ENCODE measurements at places on chromosomes 12 and 14.

DNA sequence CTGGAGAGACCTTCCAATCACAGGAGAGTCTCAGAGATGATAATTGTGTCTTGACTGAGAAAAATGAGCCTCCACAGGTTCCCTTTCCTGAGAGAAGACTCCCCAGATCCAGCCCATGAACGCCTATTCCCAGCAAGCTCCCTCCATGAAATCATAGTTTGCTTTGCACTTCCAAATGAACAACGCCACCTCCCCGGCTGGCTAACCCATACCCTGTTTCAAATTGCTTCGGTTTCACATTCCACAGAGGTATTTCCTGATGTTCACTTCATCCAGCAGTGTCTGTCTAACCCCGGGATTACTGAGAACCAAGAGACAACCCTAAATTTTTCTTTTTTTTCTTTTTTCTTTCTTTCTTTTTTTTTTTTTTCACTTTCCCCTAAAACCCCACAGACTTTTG, 124.1 kb upstream of the RFLNA start:
- DNase-seq = no peak

GRCh38 chr12:109239179-109239578, 69.9 kb downstream of the FOXN4 start:
- DNase-seq = no peak

DNA sequence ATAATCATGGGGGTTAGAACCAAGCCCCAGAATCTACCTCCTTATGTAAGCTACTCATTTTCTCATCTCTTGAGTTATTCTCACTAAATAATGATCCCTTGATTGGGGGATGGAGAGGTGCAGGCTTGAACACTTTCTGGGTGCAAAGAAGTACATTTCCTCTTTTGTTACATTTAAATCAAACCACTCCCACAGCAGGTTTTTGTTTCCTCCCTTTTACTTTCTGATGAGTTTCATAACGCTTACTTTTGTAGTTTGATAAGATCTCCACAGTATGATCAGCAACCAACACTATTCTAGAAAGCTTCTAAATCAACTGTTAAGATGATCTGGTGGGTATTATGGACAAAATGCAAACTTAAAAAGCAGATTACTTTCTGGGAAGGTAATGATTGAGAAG, 20.5 kb downstream of the VCPKMT start:
- DNase-seq = no peak

DNA sequence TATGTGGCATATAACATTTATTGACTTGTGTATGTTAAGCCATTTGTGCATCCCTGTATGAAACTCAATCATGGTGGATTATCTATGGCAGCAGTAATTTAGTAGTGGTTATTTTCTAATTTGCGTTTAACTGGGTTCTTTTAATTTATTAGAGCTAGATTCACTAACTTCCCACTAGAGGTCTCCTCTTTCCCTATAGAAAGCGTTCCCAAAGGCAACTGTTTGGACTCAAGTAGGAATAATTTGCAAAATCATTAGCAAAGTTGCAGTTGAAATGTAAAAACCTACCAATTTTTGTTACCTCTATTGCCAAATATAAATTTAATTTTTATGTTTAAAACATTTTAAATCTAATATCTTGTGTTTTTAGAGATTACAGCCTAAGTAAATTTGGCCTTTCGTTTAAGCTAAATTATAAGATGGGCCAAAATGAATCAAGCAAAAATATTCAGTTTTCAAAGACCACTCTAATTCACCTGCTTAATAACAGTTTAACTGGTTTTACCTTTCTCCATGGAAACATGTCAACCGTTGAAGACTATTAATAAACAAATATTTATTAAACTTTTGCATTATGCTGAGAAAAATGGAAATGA, 6.0 kb downstream of the DMAC2L start:
- no peak for DNase-seq

GRCh38 chr12:54683398-54683797, 35.2 kb upstream of the DCD start:
- DNase-seq = no peak

DNA sequence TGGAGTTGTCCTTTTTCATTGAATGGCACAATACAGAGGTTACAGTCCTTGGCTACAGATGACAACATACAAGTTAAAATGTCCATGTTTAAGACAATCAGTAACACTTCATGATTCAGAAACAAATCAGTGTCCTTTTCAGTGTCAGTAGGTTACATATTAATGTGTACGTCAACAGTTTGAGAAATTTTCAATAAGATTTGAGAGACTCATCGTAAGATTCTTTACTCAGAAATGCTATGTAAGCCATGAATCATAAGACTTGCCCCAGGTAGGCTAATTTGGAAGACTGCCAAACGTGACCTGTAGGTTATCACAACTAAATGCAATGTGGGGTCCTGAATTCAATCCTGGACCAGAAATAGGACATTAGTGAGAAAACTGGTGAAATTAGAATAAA, 3.5 kb downstream of the RDH12 start:
- DNase-seq = no peak

DNA sequence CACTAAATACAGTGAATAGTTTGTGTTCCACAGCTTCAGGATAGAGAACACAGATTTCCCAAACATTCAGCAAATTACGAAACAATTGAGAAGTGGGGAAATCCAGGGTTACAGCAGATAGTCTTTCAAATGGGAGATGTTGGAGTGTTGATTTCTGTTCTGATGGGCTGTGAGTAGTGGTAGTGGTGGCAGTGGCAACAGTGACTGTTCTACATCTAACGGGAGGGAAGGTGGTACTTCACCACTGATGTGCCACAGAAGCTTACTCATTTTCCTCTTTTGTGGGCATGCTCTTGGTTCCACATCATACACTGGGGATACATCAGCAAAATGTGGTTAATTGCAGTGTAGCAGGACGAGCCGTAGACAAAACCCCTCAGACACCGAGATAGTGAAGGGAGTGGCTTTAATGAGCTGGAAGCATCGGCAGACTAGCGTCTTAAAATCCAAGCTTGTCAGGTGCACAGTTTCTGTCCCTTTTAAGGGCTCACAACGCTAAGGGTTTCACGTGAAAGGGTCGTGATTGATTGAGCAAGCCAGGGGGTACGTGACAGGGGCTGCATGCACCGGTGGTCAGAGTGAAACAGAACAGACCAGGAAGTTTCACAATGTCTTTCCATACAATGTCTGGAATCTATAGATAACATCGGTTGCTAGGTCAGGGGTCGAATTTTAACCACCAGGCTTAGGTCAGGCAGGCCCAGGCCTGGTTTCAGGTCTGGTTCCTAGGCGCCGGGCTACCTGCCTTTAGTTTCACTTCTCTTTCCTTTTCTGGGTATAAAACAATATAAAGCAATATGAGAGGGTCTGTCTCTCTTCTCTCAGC, 330.6 kb upstream of the FBXO33 start:
- no peak for DNase-seq

GRCh38 chr12:11748903-11749302, 99.4 kb downstream of the ETV6 start:
- DNase-seq = no peak

- no peak for DNase-seq
Measured at GRCh38 chr14:59454139-59454538, 11.0 kb downstream of the GPR135 start.

DNA sequence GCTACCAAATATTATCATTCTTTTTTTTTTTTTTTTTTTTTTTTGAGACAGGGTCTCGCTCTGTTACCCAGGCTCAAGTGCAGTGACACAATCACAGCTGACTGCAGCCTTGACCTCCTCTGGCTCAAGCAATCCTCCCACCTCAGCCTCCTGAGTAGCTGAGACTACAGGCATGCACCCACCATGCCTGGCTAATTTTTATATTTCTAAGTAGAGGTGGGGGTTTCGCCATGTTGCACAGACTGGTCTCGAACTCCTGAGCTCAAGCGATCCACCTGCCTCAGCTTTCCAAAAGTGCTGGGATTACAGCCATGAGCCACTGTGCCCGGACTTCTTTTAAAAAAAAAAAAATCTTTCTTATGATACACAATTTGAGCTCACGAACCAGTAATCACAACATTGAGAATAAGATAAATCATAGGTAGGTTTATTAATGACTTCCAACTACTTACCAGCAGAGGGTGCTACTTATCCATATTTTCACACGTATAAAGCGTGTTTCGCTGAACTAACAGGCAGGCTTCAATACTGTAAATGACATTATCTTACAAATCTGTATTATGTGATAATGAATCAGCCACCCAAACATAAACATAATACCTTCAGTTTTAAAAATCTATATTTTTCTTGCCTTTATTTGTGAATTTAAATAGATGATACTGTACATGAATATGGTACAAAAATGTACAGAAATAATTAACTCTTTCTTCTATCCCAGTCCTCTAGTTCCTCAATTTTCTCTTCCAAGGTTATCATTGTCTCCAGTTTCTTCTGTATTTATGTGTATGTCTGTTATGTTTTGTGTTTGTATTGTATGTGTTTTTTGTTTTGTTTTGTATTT, 42.5 kb upstream of the BCAT1 start:
- no peak for DNase-seq

- no peak for DNase-seq
Measured at GRCh38 chr12:79162948-79163347, 298.4 kb downstream of the SYT1 start.

GRCh38 chr12:107475900-107476299, 209.7 kb upstream of the PWP1 start:
- DNase-seq = no peak

DNA sequence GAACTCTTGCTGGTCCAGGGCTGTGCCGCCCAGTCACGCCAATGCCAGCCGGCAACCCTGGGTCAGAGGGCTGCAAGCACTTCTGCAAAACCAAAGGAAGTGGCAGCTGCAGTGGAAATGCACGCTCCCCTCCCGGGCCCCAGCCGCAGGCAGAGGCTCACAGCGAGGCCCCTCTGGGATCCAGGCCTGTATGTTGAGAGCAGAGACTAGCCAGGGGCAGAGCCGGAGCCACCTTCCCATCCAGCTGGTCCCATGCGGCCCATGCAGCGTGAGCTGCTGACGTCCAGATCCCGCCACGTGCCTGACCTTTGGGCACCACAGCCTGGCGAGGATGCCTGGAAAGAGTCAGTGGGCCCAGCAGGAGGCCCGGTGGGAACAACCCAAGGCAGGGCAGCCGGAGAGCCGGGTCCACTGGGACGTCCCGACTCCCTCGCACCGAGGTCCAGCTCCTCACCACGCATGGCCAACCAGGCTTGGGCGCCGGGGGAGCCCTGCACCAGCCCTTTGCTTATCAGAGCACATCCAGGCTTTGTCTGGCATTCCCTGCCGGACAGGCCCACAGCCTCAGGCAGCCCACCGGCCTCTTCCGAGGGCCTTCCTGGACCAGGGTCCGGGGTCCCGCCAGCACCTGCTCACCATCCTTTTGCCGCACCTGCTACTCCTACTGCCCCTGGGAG, 4.3 kb downstream of the GPR132 start:
- peak; percentile 47 for DNase-seq

DNA sequence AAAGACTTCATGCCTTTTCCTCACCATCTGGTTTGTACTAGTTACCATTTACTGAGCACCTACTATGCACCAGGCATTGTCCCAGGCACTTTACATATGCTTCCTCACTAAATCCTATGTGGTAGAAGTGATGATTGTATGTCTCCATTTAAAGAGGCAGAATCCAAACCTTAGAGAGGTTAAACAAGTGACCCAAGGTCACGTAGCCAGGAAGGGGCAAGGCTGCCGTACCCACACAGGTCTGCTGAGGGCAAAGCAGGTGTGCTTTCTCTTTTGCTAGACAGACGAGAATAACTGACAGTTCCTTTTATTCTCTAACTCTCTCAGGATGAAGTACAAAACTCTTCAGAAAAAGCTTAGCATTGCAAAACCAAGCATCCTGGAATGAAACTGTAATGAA, 235.2 kb upstream of the SRRM4 start:
- DNase-seq = no peak

DNA sequence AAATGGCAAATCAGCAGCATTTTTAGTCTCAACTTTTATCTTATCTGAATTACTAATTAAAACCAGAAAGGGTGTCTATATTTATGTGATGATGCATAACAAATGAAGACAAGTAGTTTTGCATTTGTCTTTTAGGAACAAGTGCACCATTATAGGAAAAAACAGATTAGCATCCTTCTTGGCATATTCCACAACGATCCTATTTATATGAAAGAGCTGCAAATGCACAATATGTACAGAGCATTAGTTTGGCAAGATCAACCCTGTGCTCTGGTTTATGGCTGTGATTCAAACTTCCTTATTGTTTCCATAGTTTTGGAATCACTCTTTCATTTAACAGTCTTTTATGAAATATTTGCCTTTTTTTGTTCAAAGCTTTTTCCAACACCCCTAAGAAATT, 486.8 kb downstream of the KCNH5 start:
- DNase-seq = no peak

GRCh38 chr12:131755305-131756113, 44.6 kb downstream of the SFSWAP start:
- no peak for DNase-seq

DNA sequence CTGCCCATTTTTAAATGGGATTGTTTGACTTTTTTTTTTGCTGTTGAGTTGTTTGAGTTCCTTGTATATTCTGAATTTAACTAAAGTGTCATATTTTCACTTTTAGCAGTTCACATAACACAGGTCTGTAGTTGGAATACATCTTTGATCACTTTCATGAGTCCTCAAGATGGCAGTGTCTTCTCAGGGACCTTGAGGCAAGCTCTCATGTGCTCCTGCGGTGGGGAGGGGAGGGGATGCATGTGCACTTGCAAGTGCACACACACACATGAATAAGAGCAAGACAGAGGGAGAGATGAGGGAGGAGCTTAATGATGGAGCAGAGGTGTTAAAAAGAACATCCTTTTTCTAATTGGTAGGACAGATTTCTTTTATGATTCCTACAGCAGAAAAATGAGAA, 291.4 kb upstream of the OR4E1 start:
- no peak for DNase-seq

All from activated gamma-delta T cell treated with Interleukin-2 at 50 U/mL for 16 hours (primary cell).